ENCODE measurements at places on chromosomes 7 and 10.

DNA sequence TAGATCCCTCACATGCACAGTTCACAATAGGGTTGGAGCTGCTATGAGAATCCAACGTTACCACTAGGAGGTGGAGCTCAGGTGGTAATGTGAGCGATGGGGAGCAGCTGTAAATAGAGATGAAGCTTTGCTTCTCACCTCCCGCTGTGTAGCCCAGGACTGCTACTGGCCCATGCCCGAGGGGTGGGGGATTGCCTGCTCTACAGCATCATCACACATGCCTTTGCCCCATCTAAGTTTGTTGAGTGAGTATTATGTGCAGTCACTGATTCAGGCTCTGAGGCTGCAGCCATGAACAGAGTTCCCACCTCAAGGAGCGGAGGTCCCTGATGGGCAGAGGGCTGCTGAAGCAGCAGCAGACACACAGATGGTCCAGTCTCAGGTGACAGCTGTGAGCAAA, 94.1 kb downstream of the CHST15 start:
- DNase-seq = no peak

DNA sequence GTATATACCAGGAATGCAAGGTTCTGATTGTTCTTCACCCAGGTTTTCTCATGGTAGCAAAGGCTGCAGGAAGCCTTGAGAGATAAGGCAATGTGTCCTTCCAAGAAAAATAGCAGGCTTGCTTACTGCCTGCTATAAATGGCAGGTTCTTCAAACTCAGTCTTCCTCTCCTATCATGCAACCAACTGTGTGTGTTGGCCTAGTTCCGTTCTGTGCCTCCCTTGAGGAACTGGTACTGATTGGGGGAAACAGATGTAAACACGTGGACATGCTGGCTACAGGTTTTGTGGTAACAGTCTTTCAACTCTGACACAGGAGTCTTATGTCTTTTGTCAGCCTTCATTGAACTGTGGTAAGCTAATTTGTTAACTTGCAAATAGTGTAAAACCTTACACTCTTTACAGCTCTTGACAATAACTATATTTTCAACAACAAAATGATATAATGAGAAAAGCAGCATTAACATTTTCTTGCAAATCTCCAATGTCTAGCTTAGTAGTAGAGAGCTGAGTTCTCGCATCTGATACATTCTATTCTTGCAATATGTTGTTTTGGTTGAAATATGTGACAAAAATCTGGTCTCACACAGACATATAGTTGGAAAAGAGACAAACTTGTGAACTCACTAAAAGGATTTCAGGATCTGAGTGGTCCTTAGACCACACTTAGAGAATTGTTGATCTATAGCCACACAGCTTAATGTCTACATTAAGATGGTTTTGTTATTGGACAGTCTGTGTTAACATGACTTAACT, 54.7 kb upstream of the LSM8 start:
- DNase-seq = no peak

DNA sequence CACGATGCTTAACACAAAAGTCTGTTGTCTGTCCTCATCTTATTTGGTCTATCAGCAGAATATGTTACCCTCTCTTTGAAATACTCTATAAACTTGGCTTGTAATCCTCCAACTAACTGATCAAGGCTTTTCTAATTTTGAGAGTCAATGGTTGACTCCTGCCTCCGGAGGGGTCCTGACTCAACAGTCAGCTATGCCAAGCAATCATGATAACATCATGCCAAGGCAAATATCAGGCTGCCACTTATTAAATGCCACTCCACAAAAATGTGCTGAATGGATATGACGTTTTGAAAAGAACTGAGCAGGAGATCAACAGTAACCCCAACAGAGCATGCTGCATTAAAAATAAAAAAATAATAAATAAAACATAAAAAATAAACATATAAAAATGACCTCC, 116.1 kb downstream of the PARD3 start:
- DNase-seq = no peak

- no peak for DNase-seq
Measured at GRCh38 chr10:31770307-31770902, 158.2 kb downstream of the ARHGAP12 start.

DNA sequence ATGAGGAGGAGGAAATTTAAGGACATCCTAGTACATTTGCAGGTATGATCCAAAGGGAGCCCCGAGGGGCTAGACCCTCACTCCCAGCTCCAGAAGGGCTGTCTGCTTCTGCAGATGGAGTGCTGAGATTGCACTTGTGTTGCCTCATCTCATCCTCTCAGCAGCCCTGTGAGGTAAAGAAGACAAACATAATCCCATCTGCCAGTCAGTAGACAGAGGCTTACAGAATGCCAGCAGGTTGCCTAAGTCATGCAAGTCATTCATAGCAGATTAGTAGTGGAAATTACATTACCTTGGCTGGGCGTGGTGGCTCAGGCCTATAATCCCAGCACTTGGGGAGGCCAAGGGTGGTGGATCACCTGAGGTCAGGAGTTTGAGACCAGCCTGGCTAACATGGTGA, 45.4 kb downstream of the BLVRA start:
- DNase-seq = no peak

DNA sequence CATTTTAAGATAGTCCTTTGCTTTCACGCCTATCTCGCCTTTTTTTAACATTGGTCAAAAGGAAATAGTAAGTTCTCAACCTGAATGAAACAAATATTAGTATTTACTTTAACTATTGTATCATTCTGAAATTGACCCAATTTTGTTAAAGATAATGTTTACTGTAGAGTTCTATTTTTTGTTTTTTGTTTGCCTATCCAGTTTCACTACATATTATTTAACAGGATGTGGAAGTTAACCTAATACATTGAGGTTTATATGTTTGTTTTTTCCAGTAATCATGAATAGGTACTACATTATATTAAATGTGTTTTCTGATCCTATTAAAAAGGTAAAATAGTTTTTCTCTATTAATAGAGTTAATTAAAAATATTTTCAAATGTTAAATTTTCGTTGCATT, 26.5 kb downstream of the ACSM6 start:
- DNase-seq = no peak

Measured in femur (tissue), 1 donor.